ENCODE measurements at places on chromosomes 1 and 21.

- DNase-seq, result no peak
Observed at GRCh38 chr1:220783453-220783852, 3.3 kb upstream of the MTARC1 start.

- no peak for DNase-seq
Observed at GRCh38 chr1:99655376-99655775, 9.5 kb downstream of the PALMD start.

DNA sequence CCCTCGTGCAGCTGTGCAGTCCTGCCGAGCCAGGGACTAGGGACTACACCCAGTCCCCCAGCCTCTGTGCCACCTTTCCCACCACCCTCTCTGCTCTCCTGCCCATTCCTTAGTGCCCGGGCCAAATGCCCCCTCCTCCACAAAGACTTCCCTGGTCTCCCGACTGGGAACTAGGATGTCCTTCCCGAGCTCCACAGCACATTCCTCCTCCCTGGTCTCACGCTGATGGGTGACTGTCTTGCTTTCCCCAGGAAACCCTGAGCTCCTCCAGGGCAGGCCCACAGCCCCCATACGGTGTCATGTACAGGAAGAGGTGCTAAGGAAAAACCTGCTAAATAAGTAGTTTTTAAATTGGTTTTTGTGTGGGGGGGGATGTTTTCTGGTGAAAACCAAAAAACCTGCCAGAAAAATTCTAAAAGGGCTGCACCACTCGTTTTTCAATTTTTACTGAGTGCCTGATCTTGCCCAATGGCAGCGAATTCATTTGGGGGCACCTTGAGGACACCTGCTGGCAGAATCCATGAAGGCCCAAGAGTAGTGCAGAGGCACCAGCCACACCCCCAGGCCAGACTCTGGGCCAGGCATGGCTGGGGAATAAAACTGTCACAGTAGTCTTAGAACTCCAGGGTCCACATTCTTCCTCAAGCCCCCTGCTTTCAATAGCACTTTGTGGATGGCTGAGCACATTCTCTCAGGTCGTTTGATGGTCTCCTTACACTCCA is 50.4 kb downstream of the GLIS1 start:
- DNase-seq, result no peak

DNA sequence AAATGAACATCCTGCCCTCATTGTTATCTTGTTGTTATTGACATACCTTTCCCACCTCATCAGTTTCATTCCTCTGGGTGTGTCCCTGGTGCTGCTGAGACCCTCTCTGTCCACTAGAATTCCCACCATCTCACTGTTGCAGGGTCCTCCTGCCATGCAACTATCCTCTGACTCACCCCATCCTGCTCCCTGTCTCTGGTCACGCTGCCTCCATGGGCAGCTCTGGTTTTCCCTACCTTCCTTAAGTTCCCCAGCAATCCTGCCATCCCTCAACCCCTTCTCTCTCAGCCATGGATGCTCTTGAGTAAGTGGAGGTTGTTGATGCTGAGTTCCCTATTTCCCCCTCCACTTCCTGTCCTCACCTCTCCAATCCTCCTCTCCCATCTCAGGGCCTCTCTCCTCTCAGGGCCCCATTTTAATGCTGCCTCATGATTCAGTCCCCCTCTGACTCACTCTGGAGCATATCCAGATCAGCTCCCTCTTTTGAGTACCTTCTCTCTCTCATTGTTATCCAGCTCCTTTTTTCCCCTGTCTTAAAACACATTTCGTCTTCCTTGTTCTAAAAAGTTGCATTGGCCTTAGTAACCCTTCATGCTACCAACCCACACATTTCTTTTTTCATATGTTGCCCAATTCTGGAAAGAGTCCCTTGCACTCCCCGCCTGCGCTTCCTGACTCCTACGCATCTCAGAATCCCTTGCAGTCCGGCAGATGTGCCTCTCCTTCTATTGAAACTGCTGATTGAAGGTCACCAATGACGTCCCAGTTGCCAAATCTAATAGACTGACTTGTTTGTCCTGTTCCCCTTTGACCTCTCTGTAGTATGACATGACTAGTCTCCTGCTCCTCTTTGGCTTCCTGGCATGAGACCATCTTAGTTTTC is 92.0 kb downstream of the CNIH3 start:
- no peak for DNase-seq

GRCh38 chr1:116540088-116540487 is 30.7 kb downstream of the CD58 start:
- no peak for DNase-seq
